Suprapubic skin (tissue), 4 donors: ENCODE measurements at places on chromosomes 16 and 17. TPM values are rescaled to one million over a fixed set of nuclear protein-coding genes. Genes with fewer than 3 reads are reported as not detected.

- DNase-seq: no peak
- H3K4me3 ChIP-seq: no peak overlapping the region
- H3K4me1 ChIP-seq: peaks cover 34% of the 10 kb centered on the region
- H3K36me3 ChIP-seq: no peaks in the 10 kb centered on the region
- no peak overlapping the region for H3K27ac ChIP-seq
Measured at GRCh38 chr17:1174263-1174880, 5.4 kb downstream of the ABR start.

- DNase-seq: no peak
- H3K27me3 ChIP-seq: peaks cover 49% of the 10 kb centered on the region
- H3K4me1 ChIP-seq: no peaks in the 10 kb centered on the region
- no peak overlapping the region for H3K4me3 ChIP-seq
- H3K27ac ChIP-seq: no peak overlapping the region
- no peaks in the 10 kb centered on the region for H3K36me3 ChIP-seq
Measured at GRCh38 chr16:86894925-86895324, 316.6 kb downstream of the FOXL1 start.

DNA sequence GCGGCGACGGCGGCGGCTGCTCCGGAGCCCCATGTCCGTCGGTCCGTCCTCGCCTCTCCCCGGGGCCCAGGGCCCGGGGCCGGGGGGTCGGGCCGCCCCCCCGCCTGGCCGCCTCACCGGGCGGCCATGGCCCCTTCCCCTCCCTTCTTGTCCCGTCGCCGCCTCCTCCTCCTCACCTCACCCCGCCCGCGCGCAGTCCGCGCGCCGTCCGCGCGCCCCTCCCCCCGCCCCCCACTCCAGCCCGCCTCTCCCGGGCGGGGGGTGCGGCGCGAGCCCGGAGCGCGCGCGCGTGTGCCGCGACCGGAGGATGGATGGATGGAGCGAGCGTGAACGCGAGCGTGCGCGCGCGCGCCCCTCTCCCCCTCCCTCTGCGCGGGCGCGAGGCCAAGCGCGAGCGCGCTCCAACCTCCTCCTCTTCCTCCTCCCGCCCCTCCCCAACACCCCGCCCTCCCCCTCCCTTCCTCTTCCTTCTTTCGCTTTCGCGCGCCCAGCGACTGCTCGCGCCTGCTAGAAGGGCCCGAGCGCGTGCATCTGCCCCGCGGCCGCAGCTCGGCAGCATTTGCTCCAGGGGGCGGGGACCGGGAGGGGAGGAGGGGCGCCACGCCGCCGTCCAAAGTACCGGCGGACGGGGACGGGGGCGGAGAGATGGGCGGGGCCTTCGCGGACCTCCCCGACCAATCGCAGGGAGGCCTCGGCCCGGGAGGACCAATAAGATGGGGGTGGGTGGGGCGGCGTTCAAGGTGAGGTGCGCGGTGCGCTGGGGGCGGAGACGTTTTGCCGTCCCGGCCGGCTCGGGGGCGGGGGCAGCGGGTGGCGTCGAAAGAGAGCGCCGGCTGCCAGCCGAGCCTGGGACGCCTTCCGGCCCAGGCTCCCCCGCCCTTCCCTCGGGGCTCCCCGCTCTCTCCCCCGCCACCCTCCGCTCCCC lies at the start of gene ATXN7L3:
ATXN7L3 (minus strand) TSS at position 332 of the 925 bp plus-strand sequence. CDS start 1,814 bp downstream, outside the sequence.
- H3K27me3 ChIP-seq: no peaks in the 10 kb centered on the region
- peak; percentile 100 for DNase-seq
- H3K4me3 ChIP-seq: peak within 1 kb of the TSS; percentile 94
- peaks cover 24% of the 10 kb centered on the region for H3K36me3 ChIP-seq
- peak within 1 kb of the TSS; percentile 99 for H3K27ac ChIP-seq

Gene KRT27
- 1.9 TPM for total RNA-seq
